H1 (cell line): ENCODE measurements at places on chromosomes 1 and 21.

- no peak for DNase-seq
Observed at GRCh38 chr1:1074631-1075147, 583 bp upstream of the RNF223 start.

DNA sequence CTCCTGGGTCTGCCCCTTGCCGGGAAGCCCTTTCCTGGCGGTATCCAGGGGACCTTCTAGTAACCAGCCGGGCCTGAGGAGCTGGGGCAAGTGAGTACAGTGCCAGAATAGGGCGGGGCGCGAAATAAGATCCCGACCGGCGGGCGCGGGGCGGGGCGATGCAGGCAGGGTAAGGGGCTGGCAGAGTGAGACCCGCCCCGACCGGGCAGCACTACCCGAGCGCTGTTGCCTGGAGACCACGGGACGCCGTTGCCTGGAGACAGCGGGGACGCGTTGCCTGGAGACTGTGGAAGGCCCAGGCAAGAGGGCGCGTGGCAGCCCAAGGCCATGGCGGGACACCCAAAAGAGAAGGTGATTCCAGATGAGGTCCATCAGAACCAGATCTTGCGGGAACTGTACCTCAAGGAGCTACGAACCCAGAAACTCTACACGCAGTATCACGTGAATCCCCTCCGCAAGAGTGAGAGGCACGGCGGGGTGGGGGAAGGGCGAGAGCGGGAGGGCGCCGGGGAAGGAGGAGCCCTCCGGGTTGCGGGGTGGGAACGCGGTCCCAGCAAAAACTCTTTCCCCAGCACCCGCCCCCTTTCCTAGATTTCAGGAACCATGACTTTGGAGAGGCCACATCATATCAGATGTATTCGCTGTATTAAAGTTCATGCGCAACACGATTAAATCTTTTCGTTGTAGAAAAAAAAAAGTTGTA is 24.3 kb downstream of the EBNA1BP2 start:
- peak; percentile 94 for DNase-seq

- DNase-seq, result no peak
Observed at GRCh38 chr1:241622669-241623068, 17.5 kb downstream of the CHML start.

DNA sequence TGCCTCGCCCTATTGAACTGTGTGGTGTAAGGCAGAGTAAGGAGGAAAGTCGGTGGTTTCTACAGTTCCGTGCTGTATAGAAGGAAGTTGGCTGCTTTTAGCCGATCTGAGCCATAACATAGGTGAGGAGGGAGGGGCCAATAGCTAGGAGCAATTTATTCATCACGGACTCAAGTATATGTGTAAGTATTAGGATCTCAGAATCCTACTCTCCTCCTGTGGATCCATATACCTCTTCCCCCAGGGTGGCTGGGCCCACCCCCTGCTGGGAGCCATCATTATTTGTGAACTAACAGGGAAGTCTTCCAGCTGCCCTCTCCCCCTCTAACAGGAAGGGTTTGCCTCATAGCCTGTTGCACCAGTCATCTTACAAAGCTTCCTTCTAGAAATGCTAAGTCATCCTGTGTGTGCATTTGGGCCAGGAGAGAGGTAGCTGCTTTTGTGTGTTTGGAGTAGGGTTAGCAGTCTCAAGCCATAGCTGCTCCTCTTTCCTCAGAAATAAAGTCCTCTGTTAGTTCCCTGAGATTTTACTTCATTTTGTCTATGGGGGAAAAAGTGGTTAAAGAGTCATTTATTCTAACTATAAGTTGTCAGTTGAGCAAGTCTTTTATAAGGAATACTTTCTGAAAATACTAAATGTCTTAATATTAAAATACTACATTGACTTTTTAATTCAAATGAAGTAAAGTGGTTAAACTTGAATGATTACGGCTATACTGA is 14.9 kb upstream of the CENPS start:
- DNase-seq, result no peak

GRCh38 chr1:51487628-51488027 is 31.4 kb downstream of the EPS15 start:
- DNase-seq, result no peak
